ENCODE measurements at places on chromosomes 16 and 17. TPM values are rescaled to one million over a fixed set of nuclear protein-coding genes. Genes with fewer than 3 reads are reported as not detected.
A peak's percentile ranks its signal among the peaks of the same experiment; 100 is the strongest.

DNA sequence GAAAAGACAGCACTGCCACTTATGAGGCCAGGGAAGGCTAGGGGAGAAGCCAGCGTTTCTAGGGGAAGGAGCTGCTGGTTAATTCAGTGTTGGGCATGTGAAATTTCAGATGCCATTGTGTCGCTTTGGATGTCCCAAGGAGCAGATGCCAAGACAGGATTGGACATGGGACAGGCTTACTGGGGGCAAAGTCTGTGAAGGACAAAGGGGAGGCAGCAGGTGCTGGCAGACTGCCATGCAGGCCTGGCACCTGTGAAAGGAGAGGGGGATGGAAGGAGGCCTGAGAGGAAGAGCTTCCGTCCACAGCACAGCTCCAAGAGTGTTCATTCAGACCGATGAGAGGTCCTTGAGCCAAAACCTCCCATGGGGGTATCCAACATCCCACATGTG is 255.5 kb upstream of the RPL38 start:
- H3K27ac ChIP-seq: no peak overlapping the region
- H3K36me3 ChIP-seq: no peaks in the 10 kb centered on the region
- DNase-seq: peak; percentile 37
- H3K4me1 ChIP-seq: no peaks in the 10 kb centered on the region
- no peak overlapping the region for H3K4me3 ChIP-seq
- H3K27me3 ChIP-seq: peaks cover 22% of the 10 kb centered on the region

DNA sequence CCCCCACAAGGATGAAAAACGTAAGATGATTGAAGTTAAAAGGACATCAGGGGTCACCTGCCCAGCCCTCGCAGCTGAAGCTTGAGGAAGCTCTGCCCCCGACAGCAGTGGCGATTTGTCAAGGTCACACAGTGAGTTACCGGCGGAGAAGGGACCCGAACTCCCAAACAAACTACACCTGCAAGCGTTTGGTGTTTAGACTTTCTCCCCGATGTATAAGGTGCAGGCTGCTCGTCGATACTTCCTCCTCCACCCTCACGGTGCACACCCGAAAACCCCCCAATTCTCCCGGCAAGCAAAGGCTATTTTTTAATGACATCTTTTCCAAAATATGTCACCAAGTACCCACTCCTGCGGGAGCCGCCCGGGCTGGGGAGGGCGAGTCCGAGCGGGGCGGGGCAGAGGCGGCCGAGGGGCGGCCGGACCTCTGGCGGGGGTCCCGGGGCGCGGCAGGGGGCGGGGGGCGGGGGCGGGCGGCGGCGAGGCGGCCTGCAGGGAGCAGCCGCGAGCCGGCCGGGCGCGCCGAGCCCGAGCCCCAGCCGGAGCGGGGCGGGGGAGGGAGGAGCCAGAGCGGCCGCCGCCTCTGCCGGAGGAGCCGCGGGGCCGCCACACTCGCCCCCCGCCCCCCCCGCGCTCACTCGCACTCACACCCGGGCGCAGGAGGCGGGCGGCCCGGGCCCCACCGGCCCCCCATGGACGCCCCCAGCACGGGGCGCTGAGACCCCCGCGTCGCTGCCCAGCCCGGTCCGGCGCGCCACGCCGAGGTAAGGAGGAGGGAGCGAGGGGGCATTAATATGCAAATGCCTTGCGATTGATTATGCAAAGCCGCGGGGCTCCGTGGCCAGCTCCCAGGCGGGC is at the start of gene THRA:
Gene THRA, plus strand, starts transcription at position 637 of the 858 bp plus-strand sequence. CDS start 11,524 bp downstream, outside the sequence.
- peak; percentile 54 for DNase-seq
- H3K4me1 ChIP-seq: peaks cover 29% of the 10 kb centered on the region
- H3K27ac ChIP-seq: no peak within 1 kb of the TSS
- no peaks in the 10 kb centered on the region for H3K36me3 ChIP-seq

GRCh38 chr16:2213817-2214718 is 572 bp downstream of the PGP start:
- peaks cover 42% of the 10 kb centered on the region for H3K36me3 ChIP-seq
- peaks cover 17% of the 10 kb centered on the region for H3K4me1 ChIP-seq
- peak overlapping the region; percentile 56 for H3K27ac ChIP-seq
- peak overlapping the region; percentile 99 for H3K4me3 ChIP-seq
- no peaks in the 10 kb centered on the region for H3K27me3 ChIP-seq

GRCh38 chr16:87891764-87892163 is 22.5 kb upstream of the SLC7A5 start:
- no peaks in the 10 kb centered on the region for H3K4me1 ChIP-seq
- H3K36me3 ChIP-seq: no peaks in the 10 kb centered on the region
- H3K27me3 ChIP-seq: no peaks in the 10 kb centered on the region

DNA sequence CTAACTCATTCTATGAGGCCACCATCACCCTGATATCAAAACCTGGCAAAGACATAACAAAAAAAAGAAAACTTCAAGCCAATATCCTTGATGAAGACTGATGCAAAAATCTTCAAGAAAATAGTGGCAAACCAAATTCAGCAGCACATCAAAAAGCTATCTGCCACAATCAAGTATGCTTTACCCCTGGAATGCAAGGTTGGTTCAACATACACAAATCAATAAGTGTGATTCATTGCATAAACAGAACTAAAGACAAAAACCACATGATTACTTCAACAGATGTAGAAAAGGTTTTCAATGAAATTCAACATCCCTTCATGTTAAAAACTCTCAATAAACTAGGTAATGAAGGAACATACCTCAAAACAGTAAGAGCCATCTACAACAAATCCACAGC is 48.4 kb downstream of the CMC2 start:
- H3K27ac ChIP-seq: no peak overlapping the region
- H3K27me3 ChIP-seq: no peaks in the 10 kb centered on the region
- no peaks in the 10 kb centered on the region for H3K36me3 ChIP-seq
- DNase-seq: no peak
- H3K4me3 ChIP-seq: no peak overlapping the region
- no peaks in the 10 kb centered on the region for H3K4me1 ChIP-seq

DNA sequence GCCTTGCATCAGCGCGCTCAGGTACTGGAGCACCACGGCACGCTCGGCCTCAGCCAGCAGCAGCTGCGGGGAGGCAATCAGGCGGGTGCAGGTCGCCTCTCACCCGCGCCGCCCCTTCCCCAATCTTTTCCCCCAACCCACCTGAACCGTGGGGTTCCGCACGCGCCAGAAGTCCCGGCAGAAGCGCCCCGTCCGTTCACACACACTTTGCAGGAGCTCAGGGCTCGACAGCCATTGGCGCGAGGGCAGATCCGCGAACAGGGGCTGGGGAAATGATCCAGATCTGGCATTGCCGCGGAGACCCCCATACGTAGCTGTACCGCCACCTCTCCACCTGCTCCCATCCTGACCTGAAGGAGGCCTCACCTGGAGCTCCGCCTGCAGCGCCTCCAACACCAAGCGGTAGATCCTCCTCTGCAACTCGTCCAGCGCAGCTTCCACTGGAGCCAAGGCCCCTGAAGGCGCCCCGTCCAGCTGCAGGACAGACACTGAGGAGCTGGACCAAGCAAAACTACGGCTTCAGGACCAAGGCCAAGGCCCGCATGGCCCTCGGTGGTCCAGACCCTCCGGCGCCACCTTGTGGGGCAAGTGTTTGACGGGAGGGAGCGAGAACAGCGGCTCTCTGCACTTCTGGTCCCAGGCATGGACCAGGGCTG is 1.4 kb upstream of the MATCAP1 start:
- no peaks in the 10 kb centered on the region for H3K27me3 ChIP-seq
- H3K27ac ChIP-seq: no peak overlapping the region
- peak; percentile 81 for DNase-seq

DNA sequence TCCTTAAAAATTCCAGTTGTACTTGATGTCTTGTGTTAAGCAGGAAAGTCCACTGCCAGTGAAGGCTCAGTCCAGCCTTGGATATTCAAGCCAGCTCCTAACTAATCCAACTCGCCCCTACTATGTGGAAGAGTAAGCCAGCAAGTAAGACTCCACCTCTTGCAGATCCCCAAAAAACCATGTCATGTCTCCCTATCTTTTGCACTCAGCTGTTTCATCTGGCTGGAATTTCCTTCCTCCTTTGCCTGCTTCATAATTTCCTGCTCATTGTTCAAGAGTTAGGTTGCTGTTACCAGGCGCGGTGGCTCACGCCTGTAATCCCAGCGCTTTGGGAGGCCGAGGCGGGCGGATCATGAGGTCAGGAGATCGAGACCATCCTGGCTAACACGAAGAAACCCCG is 37.8 kb downstream of the RBBP6 start:
- no peaks in the 10 kb centered on the region for H3K4me1 ChIP-seq
- H3K27ac ChIP-seq: no peak overlapping the region
- DNase-seq: no peak
- H3K36me3 ChIP-seq: peaks cover 9% of the 10 kb centered on the region

DNA sequence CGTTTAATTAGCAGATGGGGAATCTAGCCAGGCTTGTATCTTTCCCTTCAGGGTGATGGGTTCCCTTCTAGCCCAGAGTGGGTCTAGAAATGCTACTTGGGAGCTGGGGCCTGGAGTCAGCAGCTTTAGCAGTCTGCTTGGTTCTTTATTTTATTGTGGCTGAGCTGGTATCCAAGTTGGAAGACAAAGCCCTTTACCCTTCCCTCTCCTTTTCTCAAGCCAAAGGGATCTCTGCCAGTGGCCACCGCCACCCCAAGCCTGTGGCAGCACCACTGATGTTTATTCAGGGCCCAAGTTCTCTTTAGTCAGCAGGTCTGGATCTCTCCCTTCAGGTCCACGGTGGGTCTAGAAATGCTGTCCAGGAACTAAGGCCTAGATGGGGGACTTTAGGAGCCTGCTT is 215.2 kb downstream of the SPECC1 start:
- no peak for DNase-seq
- no peaks in the 10 kb centered on the region for H3K27me3 ChIP-seq
- no peak overlapping the region for H3K27ac ChIP-seq
- H3K4me1 ChIP-seq: peaks cover 6% of the 10 kb centered on the region
- H3K36me3 ChIP-seq: peaks cover 29% of the 10 kb centered on the region

- H3K27ac ChIP-seq: no peak overlapping the region
- no peak for DNase-seq
- H3K27me3 ChIP-seq: no peaks in the 10 kb centered on the region
Observed at GRCh38 chr16:75109732-75110243, 6.8 kb downstream of the LDHD start.

DNA sequence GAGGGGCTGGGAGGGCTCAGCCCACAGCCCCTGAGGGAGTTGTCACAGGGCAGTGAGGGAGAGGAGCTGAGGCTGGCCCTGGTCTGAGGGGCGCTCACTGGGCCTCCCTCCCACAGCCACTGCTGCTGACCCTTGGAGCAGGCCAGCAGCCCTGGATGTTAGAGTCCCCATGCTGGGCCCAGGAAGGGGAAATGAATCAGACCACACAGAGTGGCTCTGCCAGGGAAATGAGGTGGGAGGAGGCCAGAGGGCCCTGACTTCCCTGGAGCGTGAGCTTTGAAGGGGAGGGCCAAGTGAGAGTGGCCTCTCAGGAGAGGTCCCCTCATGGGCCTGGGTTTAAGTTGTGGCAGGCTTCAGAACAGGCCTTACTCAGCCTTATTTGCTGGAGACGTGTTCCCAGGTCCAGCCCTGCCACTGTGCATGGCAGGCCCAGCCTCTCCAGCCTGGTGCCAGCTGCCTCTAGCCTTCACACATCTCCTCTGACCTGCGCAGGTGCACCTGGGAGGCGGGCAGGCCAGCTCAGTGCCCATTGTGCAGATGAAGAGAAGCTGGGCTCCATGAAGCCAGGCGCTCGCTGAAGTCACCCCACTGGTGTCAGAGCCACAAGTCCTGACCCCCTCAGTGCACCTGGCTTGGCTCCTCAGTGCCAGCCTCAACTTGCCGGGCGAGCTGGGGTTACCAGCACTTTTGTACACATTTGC is 15.4 kb downstream of the GPT2 start:
- H3K36me3 ChIP-seq: peaks cover 7% of the 10 kb centered on the region
- H3K27ac ChIP-seq: peak overlapping the region; percentile 35
- H3K4me1 ChIP-seq: peaks cover 9% of the 10 kb centered on the region

- H3K27me3 ChIP-seq: no peaks in the 10 kb centered on the region
- no peak overlapping the region for H3K4me3 ChIP-seq
- H3K36me3 ChIP-seq: no peaks in the 10 kb centered on the region
- H3K4me1 ChIP-seq: peaks cover 21% of the 10 kb centered on the region
Observed at GRCh38 chr17:31534223-31534888, 142.9 kb downstream of the RAB11FIP4 start.

- H3K27ac ChIP-seq: no peak overlapping the region
- H3K4me1 ChIP-seq: peaks cover 7% of the 10 kb centered on the region
- H3K36me3 ChIP-seq: no peaks in the 10 kb centered on the region
- H3K4me3 ChIP-seq: no peak overlapping the region
- no peaks in the 10 kb centered on the region for H3K27me3 ChIP-seq
- DNase-seq: peak; percentile 53
Observed at GRCh38 chr16:17476414-17477259, 5.9 kb upstream of the XYLT1 start.

DNA sequence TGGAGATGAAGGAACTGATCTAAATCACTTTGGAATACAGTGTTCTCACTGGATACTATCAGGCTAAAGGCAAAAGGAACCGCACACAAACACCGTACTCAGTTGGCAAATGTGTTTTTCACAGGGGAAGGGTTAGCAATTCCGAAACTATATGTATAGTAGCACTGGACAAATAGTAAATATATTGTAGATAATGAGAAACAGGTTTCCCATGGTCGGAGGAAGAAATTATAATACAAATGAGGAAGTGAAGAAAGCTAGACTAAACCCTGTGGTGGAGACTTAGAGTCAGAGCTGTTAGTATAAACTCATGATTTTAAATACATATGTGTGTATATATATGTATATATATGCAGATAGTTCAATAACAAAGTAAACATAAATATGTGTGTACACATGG is 414.1 kb upstream of the SALL1 start:
- no peak for DNase-seq
- no peak overlapping the region for H3K27ac ChIP-seq
- H3K27me3 ChIP-seq: no peaks in the 10 kb centered on the region
- no peak overlapping the region for H3K4me3 ChIP-seq
- no peaks in the 10 kb centered on the region for H3K4me1 ChIP-seq

DNA sequence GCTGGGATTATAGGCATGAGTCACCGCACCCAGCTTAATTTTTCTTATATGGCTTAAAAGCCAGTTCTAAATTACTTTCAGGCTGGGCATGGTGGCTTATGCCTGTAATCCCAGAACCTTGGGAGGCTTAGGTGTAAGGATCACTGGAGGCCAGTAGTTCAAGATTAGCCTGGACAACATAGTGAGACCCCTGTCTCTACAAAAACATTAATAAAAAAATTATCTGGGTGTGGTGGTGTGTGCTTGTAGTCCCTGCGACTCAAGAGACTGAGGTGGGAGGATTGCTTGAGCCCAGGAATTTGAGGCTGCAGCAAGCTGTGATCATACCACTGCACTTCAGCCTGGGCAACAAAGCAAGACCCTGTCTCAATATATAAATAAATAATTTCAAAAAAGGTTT is 10.8 kb upstream of the SMARCD2 start:
- H3K36me3 ChIP-seq: no peaks in the 10 kb centered on the region
- no peak for DNase-seq
- peaks cover 12% of the 10 kb centered on the region for H3K27me3 ChIP-seq
- peaks cover 7% of the 10 kb centered on the region for H3K4me1 ChIP-seq
- no peak overlapping the region for H3K4me3 ChIP-seq

PTX4 gene
- not detected for total RNA-seq

ZFP3 gene
- 0.41 TPM for total RNA-seq

KRT12 gene
- not detected for total RNA-seq

SLC16A3 gene
- total RNA-seq: 149 TPM

SEC14L1 gene
- 31.5 TPM for total RNA-seq

MPP2 gene
- total RNA-seq: 0.13 TPM

ABCA9 gene
- total RNA-seq: not detected

C16orf54 gene
- total RNA-seq: not detected
